AG10803 (cell line): ENCODE measurements at places on chromosomes 1 and 21.
A peak's percentile ranks its signal among the peaks of the same experiment; 100 is the strongest.

DNA sequence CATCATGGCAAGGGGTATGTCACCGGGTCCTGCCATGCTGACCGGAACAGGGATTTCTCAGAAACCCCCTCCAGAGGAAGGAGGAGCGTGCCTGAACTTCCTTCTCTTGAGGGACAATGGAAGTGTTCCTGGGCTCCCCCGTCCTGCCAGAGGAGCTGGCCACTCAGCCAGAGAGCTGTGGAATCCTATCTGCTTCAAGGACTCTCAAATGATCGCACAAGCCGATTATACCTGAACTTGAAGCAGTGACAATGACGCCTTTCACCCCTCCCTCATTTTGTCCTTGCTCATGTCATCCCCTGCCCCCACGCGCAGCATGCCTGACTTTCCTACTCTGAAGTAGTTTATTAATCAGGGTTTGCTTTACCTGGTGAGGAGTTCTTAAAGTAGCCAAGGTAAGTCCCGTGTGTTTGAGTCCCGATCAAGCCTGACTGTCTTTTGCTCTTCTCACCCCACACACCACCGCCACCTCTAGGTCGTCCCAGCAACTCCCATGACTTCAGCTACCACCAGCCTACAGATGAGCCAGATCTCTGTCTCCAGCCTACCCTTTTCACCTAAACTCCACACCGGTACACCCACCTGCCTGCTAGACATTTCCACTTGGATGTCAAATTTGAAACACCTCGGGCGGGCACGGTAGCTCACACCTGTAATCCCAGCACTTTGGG, 25.0 kb upstream of the PRELP start:
- no peak for DNase-seq

DNA sequence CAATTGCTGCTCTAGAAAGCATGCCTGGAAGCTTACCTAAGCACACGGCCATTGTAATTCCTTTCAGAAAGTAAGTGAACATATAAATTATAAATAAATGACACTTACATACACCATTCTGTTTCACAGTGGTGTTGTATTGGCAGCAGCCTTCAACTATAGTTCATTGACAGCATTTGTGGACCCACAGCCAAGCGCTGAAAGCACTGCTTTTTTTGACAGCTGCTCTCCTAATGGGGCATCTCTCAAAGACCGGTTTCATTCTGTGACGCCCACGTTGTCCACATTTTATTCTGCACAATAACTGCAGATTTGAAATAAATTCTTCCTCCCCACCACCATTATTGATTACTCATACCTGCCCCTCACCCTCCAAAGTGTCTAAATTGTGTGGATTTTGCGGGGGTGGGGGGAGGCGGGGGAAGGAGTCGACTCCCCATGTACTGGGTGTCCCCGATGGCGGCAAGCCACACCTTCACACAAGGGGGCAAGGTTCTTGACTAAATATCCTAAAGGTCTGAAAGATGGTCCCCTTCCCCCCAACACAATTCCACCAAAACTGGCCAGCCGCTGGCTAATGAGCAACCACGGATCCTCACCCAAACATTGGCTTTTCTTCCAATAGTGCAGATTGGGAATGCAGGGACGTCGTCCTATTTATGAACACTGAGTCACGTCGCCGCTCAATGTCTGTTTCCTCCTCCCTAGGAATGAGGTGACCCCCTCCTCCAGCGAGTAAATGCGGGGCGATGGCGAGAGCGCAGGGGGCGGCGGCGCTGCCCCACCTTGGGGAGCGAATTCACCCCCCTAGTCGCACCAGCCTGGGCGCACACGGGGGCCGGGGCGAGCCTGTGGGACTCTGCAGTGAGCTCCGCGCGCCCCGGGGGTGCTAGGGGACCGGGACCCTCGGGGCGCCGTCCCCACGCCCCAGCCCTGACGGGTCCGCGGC, 960 bp downstream of the RCAN1 start:
- DNase-seq, result peak; percentile 9

DNA sequence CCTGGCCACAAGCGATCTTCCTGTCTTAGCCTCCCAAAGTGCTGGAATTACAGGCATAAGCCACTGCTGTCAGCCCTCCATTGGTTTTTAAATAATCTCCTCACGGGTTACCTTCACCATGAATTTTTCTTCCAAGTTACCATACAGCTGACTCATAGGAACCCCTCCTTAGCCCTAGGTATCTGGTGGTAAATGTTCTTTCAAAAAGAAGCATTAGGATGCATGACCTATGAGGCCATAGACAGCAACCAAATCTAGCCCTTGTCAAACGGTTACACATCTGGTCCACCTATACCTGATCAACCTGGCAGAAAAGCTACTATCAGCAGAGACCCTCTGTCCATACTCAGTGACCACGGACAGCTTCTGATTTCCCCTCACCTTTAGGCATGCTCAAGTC, 12.7 kb upstream of the DEGS1 start:
- DNase-seq, result no peak

- DNase-seq, result no peak
Measured at GRCh38 chr1:87389011-87389410, 60.3 kb downstream of the LMO4 start.

GRCh38 chr1:58584082-58584895, 7.2 kb upstream of the TACSTD2 start:
- DNase-seq, result peak; percentile 97

DNA sequence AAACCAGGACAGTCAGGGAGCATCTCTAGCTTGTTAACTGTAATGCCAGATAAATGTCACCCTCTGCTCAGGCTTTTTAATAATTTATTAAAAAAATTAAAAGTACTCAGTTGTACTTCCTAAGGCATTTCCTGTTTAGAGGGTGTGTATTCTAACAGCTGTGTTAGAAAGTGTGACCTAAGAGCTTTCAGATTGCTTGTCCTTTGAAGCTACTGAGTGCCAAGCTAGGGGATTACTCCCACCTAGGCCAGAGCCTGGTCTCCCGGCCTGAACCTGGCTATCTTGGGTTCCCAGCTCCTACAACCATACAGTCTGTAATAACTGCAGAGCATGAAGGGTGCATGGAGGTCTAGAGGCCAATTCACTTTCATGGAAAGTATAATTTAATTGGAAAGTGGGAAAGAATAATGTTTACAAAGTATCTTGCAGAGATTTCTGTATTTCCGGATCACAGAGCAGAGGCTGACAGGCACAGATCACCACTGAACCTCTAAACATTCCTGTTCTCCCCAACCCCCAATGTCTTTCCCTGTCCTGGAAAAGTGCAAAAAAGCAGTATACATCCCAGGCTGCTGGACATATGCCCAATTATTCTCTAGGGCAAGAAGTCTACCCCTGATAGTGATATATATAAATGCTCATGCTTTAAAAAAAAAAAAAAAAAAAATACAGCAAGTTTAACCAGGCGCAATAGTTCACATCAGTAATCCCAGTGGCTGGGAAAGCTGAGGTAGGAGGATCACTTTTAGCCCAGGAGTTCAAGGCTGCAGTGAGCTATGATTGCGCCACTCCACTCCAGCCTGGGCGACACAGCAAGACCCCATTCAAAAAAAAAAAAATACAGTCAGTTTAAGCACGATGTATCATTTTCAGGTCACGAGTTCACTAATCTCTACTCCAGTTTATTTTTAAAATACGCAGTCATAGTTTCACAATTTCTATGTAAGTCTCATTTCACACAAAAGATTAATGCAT, 36.7 kb upstream of the RAP1A start:
- no peak for DNase-seq

- no peak for DNase-seq
Measured at GRCh38 chr1:206835186-206835585, 30.2 kb upstream of the IL20 start.

- DNase-seq, result no peak
Measured at GRCh38 chr1:25832336-25833037, 12.7 kb downstream of the MTFR1L start.

- DNase-seq, result peak; percentile 53
Measured at GRCh38 chr1:23756676-23757075, 13.4 kb downstream of the ELOA start.
